Progenitor cell of endocrine pancreas (in vitro differentiated cells): ENCODE measurements at places on chromosomes 7 and 10.

DNA sequence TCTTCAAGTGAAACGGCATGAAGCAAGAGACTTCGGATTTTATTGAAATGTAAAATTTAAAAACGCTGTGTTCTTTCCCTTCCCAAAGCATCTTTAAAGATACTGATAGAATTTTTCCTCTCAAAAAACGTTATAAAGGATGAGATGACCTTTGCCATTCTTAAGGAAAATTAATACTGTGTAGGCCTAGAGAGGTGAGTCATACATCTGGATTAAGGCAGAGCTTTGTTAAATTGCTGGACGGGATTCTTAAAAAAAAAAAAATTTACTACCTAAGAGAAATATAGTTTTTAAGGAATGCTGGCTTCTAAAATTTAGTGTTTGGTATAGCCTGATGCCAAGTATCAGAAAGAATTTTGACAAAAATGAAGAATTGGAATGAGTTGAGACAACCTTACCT lies 6.3 kb upstream of the HBP1 start:
- H3K36me3 ChIP-seq, result no peaks in the 10 kb centered on the region
- H3K27ac ChIP-seq, result no peak overlapping the region
- peaks cover 12% of the 10 kb centered on the region for H3K4me1 ChIP-seq
- H3K4me3 ChIP-seq, result no peak overlapping the region
- no peaks in the 10 kb centered on the region for H3K27me3 ChIP-seq

DNA sequence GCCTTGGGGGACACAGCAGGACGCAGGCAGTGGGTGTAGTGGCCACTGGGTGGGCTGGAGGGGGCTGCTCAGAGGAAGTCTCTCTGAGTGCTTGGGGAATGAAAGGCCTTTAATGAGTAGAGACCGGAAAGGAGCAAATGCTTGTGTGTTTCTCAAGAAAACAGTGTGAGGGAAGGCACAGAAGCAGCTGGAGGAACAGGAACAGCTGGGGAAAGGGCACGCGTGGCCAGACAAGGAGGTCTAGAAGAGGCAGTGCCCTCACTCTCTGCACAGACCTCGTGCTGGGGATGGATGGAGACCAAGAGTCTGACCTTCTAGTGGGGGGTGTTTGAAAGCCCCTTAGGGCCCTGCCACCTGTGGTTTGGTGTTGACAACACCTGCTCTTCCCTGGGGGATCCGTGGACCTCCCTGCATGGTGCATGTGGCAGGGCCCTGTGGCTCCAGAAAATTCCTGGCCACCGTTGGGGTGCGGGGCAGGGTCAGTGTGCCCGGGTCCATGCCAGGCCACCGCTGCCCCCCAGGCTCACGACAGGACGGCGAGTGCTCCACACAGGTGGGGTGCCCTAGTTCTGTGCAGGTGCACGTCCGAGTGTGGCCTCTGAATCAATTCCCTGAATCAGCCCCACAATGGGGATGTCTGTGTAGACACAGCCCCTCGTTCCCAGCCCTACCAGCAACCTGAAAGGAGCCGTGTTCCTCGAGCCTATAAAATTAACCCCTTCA lies 25.9 kb upstream of the FAM20C start:
- no peak overlapping the region for H3K4me3 ChIP-seq
- H3K27me3 ChIP-seq, result peaks cover 41% of the 10 kb centered on the region
- peaks cover 23% of the 10 kb centered on the region for H3K4me1 ChIP-seq
- no peak overlapping the region for H3K27ac ChIP-seq

- no peak for DNase-seq
- no peak overlapping the region for H3K4me3 ChIP-seq
- no peaks in the 10 kb centered on the region for H3K36me3 ChIP-seq
- H3K27me3 ChIP-seq, result no peaks in the 10 kb centered on the region
- H3K4me1 ChIP-seq, result peaks cover 14% of the 10 kb centered on the region
These were observed 18.6 kb upstream of the VDAC2 start for GRCh38 chr10:75191821-75192568.

GRCh38 chr10:103894441-103894864 lies 23.5 kb downstream of the STN1 start:
- H3K4me3 ChIP-seq, result no peak overlapping the region
- peaks cover 9% of the 10 kb centered on the region for H3K36me3 ChIP-seq
- peaks cover 34% of the 10 kb centered on the region for H3K4me1 ChIP-seq
- peak overlapping the region; percentile 4 for H3K27ac ChIP-seq
- no peaks in the 10 kb centered on the region for H3K27me3 ChIP-seq

GRCh38 chr7:95373323-95373722 lies 22.9 kb downstream of the PON3 start:
- DNase-seq, result no peak
- no peak overlapping the region for H3K27ac ChIP-seq
- no peaks in the 10 kb centered on the region for H3K36me3 ChIP-seq
- H3K4me1 ChIP-seq, result peaks cover 1% of the 10 kb centered on the region
- H3K4me3 ChIP-seq, result no peak overlapping the region
- H3K27me3 ChIP-seq, result no peaks in the 10 kb centered on the region

GRCh38 chr7:17523813-17524739 lies 225.6 kb downstream of the AHR start:
- H3K27ac ChIP-seq, result no peak overlapping the region
- no peaks in the 10 kb centered on the region for H3K27me3 ChIP-seq
- H3K36me3 ChIP-seq, result no peaks in the 10 kb centered on the region

DNA sequence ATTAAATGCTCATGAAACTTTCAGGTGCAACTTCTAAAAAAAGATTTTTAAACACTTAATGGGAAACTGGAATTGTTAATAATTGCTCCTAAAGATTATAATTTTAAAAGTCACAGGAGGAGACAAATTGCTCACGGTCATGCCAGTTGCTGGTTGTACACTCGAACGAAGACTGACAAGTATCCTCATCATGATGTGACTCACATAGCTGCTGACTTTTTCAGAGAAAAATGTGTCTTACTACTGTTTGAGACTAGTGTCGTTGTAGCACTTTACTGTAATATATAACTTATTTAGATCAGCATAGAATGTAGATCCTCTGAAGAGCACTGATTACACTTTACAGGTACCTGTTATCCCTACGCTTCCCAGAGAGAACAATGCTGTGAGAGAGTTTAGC lies 79.3 kb downstream of the ITGB8 start:
- peaks cover 21% of the 10 kb centered on the region for H3K4me1 ChIP-seq
- DNase-seq, result no peak
- peaks cover 27% of the 10 kb centered on the region for H3K36me3 ChIP-seq
- H3K27ac ChIP-seq, result no peak overlapping the region
- H3K27me3 ChIP-seq, result no peaks in the 10 kb centered on the region

- peak overlapping the region; percentile 47 for H3K27ac ChIP-seq
- peak; percentile 58 for DNase-seq
- H3K4me3 ChIP-seq, result no peak overlapping the region
- peaks cover 52% of the 10 kb centered on the region for H3K36me3 ChIP-seq
- H3K27me3 ChIP-seq, result no peaks in the 10 kb centered on the region
These were observed 130.1 kb upstream of the KMT2E start for GRCh38 chr7:104883718-104884452.

DNA sequence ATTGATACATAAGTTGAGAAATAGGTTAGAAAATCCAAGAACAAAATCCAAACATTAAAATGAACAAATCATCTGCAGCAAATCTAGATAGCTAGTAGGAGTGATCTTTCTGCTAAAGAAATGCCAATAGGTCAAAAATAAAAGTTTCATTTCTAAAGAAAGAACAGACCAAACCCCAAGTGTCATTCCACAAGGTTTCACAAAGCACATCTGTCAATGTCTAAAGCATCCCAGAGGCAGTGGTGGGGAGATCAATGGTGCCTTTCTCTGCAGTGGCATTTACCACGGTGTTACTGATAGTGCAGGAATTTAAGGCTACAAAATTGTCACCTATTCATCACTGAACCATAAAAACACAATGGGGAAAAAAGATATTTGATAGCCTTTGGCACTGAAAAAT lies 147.9 kb downstream of the PARD3 start:
- H3K27me3 ChIP-seq, result no peaks in the 10 kb centered on the region
- no peak for DNase-seq
- peaks cover 58% of the 10 kb centered on the region for H3K4me1 ChIP-seq
- H3K27ac ChIP-seq, result peak overlapping the region; percentile 86
- H3K36me3 ChIP-seq, result no peaks in the 10 kb centered on the region

GRCh38 chr7:27000496-27000895 lies 95.3 kb downstream of the HOXA1 start:
- H3K27ac ChIP-seq, result no peak overlapping the region
- peaks cover 4% of the 10 kb centered on the region for H3K4me1 ChIP-seq
- peaks cover 2% of the 10 kb centered on the region for H3K36me3 ChIP-seq
- H3K4me3 ChIP-seq, result no peak overlapping the region
- no peaks in the 10 kb centered on the region for H3K27me3 ChIP-seq
- no peak for DNase-seq

- no peaks in the 10 kb centered on the region for H3K36me3 ChIP-seq
- H3K4me1 ChIP-seq, result peaks cover 1% of the 10 kb centered on the region
- no peak for DNase-seq
- no peak overlapping the region for H3K27ac ChIP-seq
- no peaks in the 10 kb centered on the region for H3K27me3 ChIP-seq
These were observed 610.6 kb downstream of the ZWINT start for GRCh38 chr10:55750458-55750857.
